ENCODE measurements at places on chromosomes 2 and 18. TPM values are rescaled to one million over a fixed set of nuclear protein-coding genes. Genes with fewer than 3 reads are reported as not detected.
A peak's percentile ranks its signal among the peaks of the same experiment; 100 is the strongest.

Gene UBXN4
- 101 TPM for total RNA-seq

Gene HOXD11
- not detected for total RNA-seq

DNA sequence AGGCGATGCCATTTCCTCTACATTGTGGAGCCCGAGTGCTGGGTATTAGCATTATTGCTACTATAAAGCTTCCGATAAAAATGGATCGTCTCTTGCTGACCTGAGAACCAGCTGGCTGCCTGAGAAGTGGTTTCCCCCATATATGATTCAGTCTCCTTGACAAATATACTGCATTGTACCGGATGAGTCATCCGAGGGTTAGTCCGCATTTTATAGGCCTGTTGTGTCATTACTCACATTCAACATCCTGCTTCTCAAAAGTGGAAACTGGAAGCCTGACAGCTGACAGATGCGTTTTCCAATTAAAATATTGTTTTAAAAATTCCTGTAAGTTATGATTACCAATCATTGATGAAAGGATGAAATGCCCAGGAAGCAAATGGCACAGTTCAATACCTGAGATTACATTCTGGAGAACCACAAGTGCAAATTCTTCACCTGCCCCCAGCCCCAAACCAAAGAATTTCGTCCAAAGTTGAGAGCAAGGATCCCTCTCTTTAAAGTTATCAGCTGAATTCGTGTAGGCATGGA is 65.7 kb downstream of the SPRED2 start:
- H3K27me3 ChIP-seq = no peaks in the 10 kb centered on the region
- H3K27ac ChIP-seq = peak overlapping the region; percentile 18
- no peak overlapping the region for H3K4me3 ChIP-seq
- peaks cover 44% of the 10 kb centered on the region for H3K4me1 ChIP-seq
- no peak for DNase-seq

DNA sequence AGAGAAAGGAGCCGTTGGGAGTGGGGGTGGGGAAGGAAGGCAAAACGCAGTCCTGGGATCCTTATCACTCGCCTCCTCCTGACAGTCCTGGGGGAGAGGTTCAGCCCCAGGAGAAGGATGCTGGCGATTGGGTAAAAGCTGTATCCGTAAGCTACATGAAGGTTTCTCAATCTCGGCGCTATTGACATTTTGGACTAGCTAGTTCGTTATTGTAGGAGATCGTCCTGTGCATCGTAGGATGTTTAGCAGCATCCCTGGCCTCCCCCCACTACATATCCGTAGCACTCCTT is 511 bp upstream of the TP53I3 start:
- DNase-seq = no peak
- peak overlapping the region; percentile 88 for H3K27ac ChIP-seq
- H3K4me1 ChIP-seq = peaks cover 51% of the 10 kb centered on the region
- peak overlapping the region; percentile 48 for H3K4me3 ChIP-seq
- H3K27me3 ChIP-seq = no peaks in the 10 kb centered on the region

DNA sequence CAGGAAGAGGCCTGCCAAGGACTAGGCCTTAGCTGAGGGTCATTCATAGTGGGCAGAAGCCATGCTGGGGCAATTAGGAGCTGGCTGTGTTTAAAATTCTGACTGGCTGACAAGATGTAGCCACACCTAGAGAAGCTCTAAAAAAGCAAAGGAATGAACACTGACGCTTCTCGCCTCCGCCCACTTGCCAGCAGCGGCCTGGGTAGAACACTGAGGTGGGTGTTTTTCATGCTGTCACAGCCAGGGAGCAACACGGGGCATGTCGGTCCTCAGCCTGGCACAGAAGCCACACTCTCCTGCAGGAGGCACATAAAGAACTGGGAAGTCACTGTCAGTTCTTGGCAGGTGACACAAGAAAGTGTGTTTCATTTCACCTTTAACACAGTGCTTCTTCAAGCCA is 10.4 kb downstream of the CHST10 start:
- H3K27me3 ChIP-seq = no peaks in the 10 kb centered on the region
- no peaks in the 10 kb centered on the region for H3K4me1 ChIP-seq
- H3K36me3 ChIP-seq = no peaks in the 10 kb centered on the region
- H3K27ac ChIP-seq = no peak overlapping the region
- no peak overlapping the region for H3K4me3 ChIP-seq

GRCh38 chr2:489838-490237 is 187.4 kb downstream of the TMEM18 start:
- no peak for DNase-seq
- no peak overlapping the region for H3K27ac ChIP-seq
- H3K27me3 ChIP-seq = no peaks in the 10 kb centered on the region
- no peaks in the 10 kb centered on the region for H3K4me1 ChIP-seq

DNA sequence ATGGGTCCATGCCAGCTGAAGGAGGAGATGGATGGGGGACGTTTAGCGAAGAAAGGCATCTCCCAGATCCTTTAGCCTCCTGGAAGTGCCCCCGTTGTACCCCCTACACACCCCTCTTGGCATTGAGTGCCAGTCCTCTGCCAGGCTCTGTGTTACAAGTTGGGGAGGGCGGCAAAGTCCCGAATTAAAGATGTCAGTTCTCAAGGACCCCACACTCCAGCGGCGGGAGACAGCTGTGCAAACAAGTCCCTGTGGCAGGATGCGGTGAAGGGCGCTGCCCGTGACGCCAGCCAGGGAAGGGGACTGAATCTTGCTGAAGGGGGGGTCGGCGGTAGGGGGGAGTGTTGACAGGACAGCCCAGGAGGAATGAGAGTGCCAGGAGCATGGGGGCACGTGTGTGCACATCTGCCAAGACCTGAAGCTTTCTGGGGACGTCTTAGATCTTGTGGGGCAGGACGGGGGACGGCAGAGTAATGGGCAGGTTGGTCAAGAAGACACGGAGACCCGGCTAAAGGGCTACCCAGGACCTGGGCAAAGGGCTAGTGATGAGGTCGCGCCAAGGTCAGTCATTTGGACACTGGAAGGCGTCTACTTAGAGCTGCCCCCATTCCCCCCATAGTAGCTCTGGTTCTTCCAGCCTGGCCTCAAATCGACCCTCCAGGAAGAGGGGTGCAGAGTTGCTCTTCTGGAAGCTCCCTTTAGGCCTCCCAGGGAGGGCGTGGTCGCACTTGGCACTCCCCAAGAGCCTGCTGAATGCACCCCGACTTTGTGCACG is 2.8 kb upstream of the CTDSP1 start:
- peak; percentile 95 for DNase-seq
- H3K4me3 ChIP-seq = peak overlapping the region; percentile 74
- peak overlapping the region; percentile 100 for H3K27ac ChIP-seq
- H3K4me1 ChIP-seq = peaks cover 87% of the 10 kb centered on the region

- peak overlapping the region; percentile 78 for H3K4me3 ChIP-seq
- peaks cover 22% of the 10 kb centered on the region for H3K27me3 ChIP-seq
- H3K4me1 ChIP-seq = peaks cover 14% of the 10 kb centered on the region
- H3K27ac ChIP-seq = peak overlapping the region; percentile 84
Observed at GRCh38 chr2:12718015-12718671, 1.4 kb downstream of the TRIB2 start.

GRCh38 chr18:28729321-28729720 is 552.4 kb upstream of the CDH2 start:
- no peak overlapping the region for H3K27ac ChIP-seq
- no peaks in the 10 kb centered on the region for H3K27me3 ChIP-seq
- no peaks in the 10 kb centered on the region for H3K4me1 ChIP-seq
- H3K4me3 ChIP-seq = no peak overlapping the region
- DNase-seq = no peak
- no peaks in the 10 kb centered on the region for H3K36me3 ChIP-seq

GRCh38 chr2:30178618-30179434 is 32.0 kb downstream of the YPEL5 start:
- H3K36me3 ChIP-seq = no peaks in the 10 kb centered on the region
- DNase-seq = no peak
- H3K4me3 ChIP-seq = no peak overlapping the region
- H3K27me3 ChIP-seq = no peaks in the 10 kb centered on the region
- H3K27ac ChIP-seq = peak overlapping the region; percentile 64
- H3K4me1 ChIP-seq = peaks cover 4% of the 10 kb centered on the region

DNA sequence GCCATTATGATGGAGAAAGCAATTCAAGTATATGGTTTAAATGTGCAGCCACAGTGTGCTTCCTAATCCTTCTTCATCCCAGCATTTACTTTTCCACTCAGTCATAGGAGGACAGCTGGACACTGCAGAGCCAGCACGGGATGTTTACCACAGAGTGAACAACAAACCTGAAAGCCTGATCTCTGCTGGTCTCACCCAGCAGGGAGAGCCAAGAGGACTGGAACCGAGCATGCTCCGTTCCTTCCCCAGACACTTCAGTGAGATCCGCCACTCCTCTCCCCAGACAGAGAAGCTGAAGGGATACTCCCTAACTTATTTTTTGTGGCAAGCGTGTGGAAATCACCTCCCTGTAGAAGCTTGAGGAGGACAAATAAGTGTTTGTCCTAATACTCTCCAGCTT is 23.2 kb upstream of the GORASP2 start:
- no peak for DNase-seq
- H3K4me3 ChIP-seq = no peak overlapping the region
- no peaks in the 10 kb centered on the region for H3K4me1 ChIP-seq
- no peaks in the 10 kb centered on the region for H3K27me3 ChIP-seq
- no peaks in the 10 kb centered on the region for H3K36me3 ChIP-seq

- no peak overlapping the region for H3K27ac ChIP-seq
- H3K4me3 ChIP-seq = no peak overlapping the region
- H3K36me3 ChIP-seq = no peaks in the 10 kb centered on the region
- DNase-seq = no peak
- no peaks in the 10 kb centered on the region for H3K27me3 ChIP-seq
Observed at GRCh38 chr2:29527947-29528346, 393.4 kb downstream of the ALK start.
